Stimulated activated CD8-positive, alpha-beta memory T cell treated with anti-CD3 and anti-CD28 coated beads, Interleukin-4, amount 100 ng/mL, for 1 hour (primary cell): ENCODE measurements at places on chromosomes 2 and 18.

- no peak for DNase-seq
These were observed 65.1 kb upstream of the SLC25A52 start for GRCh38 chr18:31825772-31826171.

- DNase-seq, result no peak
These were observed 996 bp downstream of the TGFBRAP1 start for GRCh38 chr2:105328281-105329196.

- no peak for DNase-seq
These were observed 49.6 kb upstream of the SPAG16 start for GRCh38 chr2:213234641-213235040.

DNA sequence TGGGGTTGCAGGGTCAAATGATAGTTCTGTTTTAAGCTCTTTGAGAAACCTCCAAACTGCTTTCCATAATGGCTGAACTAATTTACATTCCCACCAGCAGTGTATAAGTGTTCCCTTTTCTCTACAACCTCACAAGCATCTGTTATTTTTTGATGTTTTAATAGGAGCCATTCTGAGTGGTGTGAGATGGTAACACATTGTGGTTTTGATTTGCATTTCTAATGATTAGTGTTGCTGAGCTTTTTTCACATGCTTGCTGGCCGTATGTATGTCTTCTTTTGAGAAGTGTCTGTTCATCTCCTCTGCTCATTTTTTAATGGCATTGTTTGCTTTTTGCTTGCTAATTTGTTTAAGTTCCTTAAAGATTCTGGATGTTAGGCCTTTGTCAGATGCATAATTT lies 107.7 kb downstream of the PDE11A start:
- DNase-seq, result no peak

DNA sequence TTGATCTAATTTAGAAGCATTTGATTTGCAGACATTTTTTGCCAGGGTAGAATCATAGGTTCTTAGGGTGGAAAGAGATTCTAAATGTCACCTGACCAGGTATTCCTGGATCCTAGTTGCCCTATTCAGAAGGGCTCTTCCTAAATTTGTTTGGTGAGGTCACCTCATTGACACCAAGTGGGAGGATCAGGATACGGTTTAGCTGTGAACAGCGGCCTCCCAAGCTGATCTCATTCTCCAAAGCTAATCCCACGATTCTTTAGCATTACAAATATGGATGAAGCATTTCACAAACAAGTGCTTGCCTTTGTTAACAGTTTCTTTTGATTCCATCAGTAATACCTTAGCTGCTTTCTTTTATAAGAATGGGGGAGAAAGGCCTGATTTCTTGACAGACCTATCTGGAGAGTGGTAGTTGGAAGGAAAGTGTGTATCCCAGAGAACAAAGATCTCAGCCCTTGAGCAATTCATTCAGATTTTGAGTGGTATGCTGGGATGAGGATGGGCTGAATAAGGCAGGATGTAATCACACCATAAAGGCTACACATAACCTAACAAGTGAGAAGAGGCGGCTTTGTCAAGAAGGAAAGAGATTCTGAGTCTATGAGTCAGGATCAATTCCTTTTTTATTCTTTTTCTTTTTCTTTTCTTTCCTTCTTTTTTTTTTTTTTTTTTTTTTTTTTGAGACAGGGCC lies 16.6 kb downstream of the KCTD1 start:
- no peak for DNase-seq

- DNase-seq, result no peak
These were observed 769.9 kb downstream of the TSN start for GRCh38 chr2:122525336-122525735.

DNA sequence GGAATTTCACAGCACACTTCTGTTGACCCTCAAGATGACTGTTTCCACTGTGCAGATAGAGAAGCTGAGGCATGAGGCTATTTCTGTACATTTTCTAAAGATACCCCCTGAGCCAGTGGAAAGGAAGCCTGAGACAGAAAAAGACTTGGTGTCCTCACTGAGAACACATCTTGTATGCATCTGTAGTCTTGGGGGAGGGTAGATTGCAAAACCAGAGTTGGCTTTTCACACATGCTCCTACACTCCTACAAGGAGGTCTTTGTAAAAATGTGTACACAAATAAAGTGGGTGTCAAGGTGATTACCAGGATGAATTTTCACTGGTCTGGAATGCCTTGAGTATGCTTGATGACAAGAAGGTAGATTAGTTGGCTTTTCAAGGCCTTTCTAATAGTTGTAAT lies 98.0 kb downstream of the KCTD18 start:
- no peak for DNase-seq

GRCh38 chr2:94273242-94273641 lies 598.0 kb upstream of the TEKT4 start:
- DNase-seq, result no peak

DNA sequence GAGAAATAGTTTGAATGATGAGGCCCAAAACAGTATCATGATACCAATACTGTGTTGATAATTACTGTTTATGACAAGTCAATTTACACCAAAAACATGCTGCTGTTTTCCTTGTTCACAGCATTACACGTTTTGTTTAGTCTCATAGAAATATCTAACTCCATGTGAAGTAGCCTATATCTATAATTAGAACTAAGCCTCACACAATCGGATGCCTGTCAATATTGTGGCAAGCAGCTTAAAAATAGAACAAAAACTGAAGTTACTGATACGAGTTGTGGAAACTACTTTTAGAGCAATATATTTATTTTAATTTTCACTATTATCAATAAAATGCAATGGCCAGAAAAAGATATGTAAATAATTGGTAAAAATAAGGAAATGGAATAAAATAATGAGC lies 470.8 kb downstream of the ZEB2 start:
- DNase-seq, result no peak

GRCh38 chr2:47688561-47688960 lies 94.4 kb upstream of the MSH6 start:
- no peak for DNase-seq

DNA sequence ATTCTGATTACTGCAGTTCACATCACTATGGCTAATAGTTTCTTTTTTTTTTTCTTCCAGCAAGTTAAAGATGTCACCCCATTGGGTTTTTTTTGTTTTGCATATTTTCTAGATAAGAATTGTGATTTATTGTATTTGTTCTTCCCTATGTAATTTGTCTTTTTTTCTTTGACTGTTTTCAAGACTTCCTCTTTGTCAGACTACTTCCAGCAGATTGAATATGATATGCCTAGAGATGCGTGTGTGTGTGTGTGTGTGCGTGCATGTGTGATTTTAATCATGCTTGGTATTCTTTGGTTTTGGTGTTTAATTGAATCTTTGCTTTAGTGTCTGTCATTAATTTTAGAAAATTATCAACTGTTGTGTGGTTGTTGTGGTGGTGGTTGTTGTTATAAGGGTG lies 166.7 kb upstream of the SLC39A10 start:
- DNase-seq, result no peak

GRCh38 chr2:172848519-172848918 lies 112.9 kb downstream of the RAPGEF4 start:
- DNase-seq, result no peak

DNA sequence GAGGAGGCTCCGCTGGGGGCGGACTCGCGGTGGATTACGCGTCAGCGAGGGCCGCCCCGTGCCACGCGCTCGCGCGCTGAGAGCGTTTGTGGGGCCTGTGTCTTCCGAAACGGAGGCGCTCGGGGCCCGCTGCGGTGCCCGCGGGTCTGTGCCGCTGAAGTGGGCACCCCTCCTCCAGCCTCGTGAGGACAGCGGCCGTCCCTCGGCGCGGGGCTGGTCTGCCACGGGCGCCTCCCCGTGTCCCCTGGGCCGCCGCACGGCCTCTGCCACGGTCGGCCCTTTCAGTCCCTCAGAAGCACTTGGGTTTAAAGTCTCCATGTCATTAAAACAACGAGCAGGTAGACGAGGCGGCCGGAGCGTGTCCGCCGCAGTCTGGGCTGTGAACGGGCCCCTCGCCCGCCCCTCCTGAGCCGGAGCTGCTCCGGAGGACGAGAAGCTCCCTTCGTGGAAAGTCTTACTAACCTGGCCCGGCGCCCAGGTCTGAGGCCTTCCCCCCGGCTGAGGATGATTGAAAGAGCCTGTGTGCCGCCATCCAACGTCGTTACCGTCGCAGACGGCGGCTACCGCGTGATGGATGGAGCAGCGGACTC lies 97.6 kb downstream of the NFATC1 start:
- DNase-seq, result no peak

GRCh38 chr2:74835831-74836674 lies 2.1 kb downstream of the HK2 start:
- no peak for DNase-seq

- no peak for DNase-seq
These were observed 198.2 kb downstream of the NCKAP5 start for GRCh38 chr2:133369901-133370658.

- no peak for DNase-seq
These were observed 349.8 kb downstream of the TNS1 start for GRCh38 chr2:217652761-217653639.

GRCh38 chr2:160522951-160523710 lies 29.5 kb upstream of the RBMS1 start:
- DNase-seq, result no peak
